ENCODE measurements at places on chromosomes 2 and 18.

- no peak for DNase-seq
Observed at GRCh38 chr2:29405266-29405665, 290.1 kb downstream of the CLIP4 start.

DNA sequence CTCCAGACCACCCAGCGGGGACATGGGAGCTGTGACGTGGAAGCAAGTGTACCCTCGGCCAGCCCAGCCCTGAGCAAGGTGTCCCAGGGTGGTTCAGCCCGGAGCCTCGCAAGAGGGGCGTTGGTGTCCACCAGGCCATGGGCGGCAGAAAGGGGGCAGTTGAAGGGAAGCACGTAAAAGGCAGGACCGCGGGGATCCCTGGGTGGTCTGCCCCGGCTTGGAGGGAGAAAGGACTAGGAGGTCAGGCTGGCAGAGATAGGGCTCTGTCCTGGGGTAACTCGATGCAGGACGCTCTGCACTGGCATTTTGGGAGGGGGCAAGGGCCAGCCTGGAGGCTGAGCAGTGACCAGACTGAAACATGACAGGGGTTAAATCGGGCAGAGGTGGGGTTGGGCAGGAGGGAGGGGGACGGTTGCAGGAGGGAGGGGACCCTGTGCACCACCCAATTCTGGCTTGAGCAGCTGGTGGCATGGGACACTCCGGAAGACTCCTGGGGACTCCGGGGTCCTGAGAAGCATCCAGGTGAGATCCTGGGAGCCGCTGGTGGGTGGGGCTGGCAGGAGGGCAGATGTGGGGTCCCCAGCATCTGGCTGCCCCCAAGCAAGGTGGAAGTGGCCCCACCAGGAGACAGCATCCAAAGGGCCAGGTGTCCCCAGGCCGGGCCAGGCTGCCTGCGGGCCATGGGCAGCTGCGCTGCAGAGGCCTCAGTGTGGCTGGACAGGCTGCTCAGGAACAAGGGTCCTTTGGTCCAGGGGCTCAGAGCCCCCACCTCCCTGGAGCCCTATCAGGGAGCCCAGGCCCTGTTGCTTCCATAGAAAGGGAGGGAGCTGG, 46.8 kb upstream of the GPC1 start:
- no peak for DNase-seq

DNA sequence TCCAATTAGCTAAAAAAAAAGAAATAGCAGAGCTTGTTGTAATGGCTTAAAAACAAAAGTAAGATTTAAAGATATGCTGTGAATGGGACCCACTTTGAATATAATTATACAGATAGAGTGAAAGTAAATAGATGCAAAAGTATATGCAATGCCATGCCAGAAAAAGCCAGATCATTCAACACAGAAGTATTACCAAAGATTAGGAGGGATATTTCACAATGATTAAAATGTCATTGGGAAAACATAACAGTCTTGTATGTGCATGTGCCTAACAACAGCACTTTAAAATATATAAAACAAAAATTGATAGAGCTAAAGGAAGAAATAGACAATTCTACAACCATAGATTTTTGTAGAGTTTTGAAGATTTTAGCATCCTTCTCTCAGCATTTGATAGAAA, 19.9 kb upstream of the SIGLEC15 start:
- no peak for DNase-seq

DNA sequence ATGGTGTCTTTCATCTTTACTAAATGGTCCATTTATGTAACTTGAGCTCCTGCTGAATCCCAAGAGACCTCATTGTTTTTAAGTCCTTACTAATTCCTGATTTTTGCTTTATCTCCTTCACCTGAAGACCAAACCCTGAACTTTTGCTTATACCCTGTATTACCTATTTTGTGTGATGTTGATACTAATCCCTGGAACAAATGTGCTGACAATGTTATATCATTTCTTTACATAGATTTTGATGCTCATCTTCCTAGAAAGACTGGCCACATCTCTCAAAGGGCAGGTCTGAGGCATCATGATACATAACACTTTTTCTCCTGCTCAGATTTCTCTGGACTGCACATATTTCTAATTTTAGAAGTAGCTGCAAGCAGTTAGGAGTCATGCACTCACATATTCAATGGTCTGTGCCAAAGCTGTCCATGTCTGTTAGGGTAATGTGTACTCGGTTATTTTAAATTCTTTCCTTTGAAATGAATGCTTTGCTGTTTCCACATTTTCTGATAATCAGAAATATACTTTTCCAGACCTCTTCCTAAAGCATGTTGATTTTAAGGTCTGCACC, 427.9 kb upstream of the HNRNPA3 start:
- no peak for DNase-seq

- no peak for DNase-seq
Observed at GRCh38 chr2:53018825-53019425, 748.7 kb upstream of the CHAC2 start.

- no peak for DNase-seq
Observed at GRCh38 chr2:207274530-207275189, 108.9 kb upstream of the KLF7 start.

GRCh38 chr2:167940734-167941507, 306.5 kb downstream of the STK39 start:
- DNase-seq = no peak

GRCh38 chr2:150690870-150691269, 203.4 kb upstream of the RND3 start:
- no peak for DNase-seq

DNA sequence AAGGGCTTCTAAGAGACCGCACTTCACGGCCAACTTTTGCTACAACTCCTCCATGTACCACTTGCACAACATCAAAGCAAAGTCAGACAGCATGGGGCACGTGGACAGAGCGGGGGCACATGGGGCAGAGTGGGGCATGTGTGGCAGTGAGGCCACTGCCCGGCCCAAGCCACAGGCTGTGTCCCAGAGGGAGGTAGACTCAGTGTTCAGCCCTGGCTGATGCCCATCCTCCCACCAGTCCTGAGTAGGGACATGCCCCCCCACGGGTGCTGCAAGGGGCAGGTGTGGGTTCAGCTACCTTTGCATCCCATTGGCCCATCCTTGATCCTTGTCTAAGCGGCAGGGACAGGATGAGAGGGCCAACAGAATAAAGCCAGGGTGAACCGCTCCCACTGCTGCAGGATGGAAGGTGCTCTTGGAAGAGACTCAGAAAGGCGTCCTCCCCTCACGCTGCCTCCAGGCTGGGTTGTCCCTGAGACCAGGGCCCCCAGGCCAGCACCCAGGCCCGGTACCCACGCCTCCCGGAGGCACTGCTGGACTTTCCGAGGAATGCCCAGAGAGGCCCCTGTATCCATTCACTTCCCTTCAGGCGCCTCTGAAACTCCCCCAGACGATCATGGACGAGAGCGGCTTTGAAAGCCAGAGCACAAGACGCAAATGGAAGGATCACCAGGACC, 218.2 kb downstream of the NDUFA10 start:
- DNase-seq = no peak

- no peak for DNase-seq
Observed at GRCh38 chr18:7576077-7576476, 9.0 kb downstream of the PTPRM start.

GRCh38 chr2:240573071-240573515, 4.8 kb downstream of the RNPEPL1 start:
- no peak for DNase-seq

- DNase-seq = no peak
Observed at GRCh38 chr2:207132019-207132418, 33.7 kb downstream of the KLF7 start.

- no peak for DNase-seq
Observed at GRCh38 chr2:102013206-102014040, 21.7 kb downstream of the IL1R2 start.

DNA sequence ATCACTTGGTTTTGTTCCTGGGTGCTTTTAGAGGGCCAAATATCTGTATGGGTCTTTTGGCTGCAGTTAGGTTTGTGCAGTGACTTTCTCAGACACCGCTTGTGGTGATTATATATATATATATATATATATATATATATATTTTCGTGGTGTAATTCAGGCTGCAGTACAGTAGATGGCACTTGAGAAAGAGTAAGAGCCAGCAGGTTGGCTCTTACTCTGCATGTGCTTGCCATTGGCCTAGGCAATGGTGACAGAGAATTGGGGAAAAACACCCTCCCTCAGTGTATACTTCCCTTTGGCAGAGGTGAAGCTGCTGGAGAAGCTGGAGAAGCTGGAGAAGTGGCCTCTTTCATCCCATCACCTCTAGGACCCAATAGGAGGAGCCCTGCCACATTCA, 22.2 kb upstream of the MYL1 start:
- DNase-seq = no peak

- DNase-seq = no peak
Observed at GRCh38 chr2:183519371-183520056, 395.3 kb downstream of the NUP35 start.

DNA sequence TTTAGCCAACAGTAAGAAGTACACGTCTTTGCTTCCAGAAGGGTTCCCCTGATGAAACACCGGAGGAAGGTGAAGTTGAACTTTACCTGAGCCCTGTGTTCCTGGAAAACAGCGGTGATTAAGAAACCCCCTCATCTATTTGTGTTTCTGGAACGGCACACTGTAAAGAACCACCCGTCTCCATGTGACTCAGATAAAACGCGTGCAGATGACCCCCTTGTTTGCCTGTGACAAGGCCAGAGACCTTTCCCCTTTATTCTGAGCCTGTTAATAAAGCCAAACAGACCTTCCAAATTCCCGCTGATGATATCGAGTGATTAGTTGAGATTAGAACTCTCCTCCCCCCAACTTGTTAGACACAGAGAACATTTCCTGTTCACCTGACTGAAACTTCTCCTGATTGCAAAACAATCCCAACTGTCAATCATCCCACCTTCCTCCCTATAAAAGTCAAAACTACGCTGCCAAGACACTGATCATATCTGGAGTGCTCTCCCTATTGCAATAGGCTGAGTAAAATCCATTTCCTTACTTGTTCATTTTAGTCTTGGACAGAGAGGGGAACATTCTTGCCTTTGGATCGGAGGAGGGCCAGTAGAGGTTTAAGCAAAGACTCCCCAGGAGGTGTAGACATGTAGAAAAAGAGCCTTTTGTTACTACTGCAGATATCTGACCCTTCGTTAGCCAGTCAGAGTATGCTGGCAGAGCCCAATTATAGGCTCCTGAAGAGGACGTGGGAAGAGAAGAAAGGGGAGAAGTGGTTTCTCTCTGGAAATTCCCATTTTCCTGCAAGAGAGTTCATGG, 914 bp upstream of the IWS1 start:
- DNase-seq = no peak

DNA sequence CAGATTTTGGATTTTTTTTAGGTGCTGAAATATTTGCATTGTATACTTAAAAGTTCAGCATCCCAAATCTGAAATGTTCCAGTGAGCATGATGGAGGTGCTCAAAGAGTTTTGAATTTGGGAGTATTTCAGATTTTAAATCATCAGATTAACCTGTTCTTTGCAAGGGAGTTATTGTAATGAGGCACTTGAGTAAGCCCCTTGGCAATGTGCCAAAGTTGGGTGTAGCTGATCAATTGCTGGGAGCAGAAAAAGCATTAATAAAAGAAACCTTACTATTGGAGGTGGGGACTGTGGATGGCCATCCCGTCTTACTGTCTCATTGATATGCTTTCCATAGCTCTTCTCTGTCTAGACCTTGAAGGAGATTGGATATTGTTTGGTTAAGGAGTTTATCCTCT, 28.3 kb downstream of the MALT1 start:
- no peak for DNase-seq

GRCh38 chr2:103876611-103877010, 977.3 kb upstream of the POU3F3 start:
- DNase-seq = no peak

- no peak for DNase-seq
Observed at GRCh38 chr2:119198240-119198840, 25.3 kb upstream of the STEAP3 start.

DNA sequence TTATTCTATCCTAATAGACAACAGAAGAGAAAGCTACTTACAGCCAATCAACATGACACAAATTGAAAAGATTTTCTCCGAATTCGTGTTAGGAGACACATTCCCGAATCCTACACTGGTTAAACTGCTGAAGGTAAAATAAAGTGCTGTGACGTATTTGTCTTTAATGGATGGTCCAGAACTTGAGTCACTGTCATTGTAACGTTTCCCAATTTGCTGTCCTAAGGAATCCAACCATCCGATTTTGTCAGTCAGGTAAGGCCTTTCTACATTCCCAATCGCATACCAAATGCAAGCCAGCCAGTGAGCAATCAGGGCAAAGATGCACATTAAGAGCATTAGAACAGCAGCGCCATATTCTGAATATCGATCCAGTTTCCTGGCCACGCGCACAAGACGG, 91.2 kb downstream of the GCA start:
- no peak for DNase-seq

- no peak for DNase-seq
Observed at GRCh38 chr2:186256540-186256939, 229.5 kb upstream of the ZC3H15 start.

DNA sequence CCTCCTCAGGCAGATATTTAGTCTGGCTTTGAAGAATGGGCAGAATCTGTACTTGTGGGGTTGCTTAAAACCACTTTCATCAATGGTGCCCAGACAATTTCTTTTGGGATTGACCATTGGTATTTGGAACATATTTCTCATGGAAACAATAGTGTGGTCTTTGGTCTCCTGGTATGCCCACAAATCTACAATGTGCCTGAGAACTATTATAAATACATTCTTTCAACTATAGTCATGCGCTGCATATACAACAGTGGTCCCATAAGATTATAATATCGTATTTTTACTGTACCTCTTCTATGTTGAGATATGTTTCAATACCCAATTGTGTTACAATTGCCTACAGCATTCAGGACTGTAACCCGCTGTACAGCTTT, 34.8 kb upstream of the PPP4R1 start:
- no peak for DNase-seq

GRCh38 chr18:60377778-60378469, 5.3 kb upstream of the MC4R start:
- DNase-seq = no peak

DNA sequence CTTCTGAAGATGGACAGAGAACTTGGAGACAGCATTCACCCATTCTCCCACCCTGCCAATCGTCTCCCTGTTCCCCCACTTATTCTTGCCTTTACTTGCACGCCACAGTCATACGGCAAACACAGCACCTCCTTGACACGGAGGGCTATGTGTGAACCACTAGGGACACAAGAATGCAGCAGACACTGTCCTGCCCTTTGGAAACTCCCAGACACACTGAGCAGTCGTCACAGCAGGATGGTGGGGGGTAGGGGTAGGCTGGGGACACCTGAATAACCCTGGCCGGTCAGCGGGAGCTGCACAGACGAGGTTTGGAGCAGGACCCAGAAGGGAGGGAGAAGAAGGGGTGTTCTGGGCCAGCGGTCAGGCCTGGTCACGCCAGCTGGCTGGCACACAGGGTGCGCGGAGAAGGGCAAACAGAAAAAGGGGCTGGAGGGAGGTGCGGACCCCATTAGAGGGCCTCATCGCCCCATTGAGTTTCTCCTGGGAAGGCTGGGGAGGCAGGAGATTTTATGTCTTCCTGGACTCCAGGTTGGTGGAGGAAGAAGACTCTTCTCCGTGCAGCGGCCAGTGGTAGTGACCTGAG, 40.0 kb upstream of the FOSL2 start:
- DNase-seq = no peak
